ENCODE measurements at places on chromosomes 1 and 21. TPM values are rescaled to one million over a fixed set of nuclear protein-coding genes. Genes with fewer than 3 reads are reported as not detected.

Gene MYOG
- polyA plus RNA-seq = not detected

Gene CLIC6
- not detected for polyA plus RNA-seq

Gene MYOC
- polyA plus RNA-seq = not detected

Gene SYCP1
- not detected for polyA plus RNA-seq

Gene ATP1A4
- not detected for polyA plus RNA-seq

Gene CTSE
- polyA plus RNA-seq = not detected

Gene PGBD5
- not detected for polyA plus RNA-seq

Gene NID1
- not detected for polyA plus RNA-seq

Gene LEFTY1
- not detected for polyA plus RNA-seq

Gene MR1
- 35.5 TPM for polyA plus RNA-seq

Gene LEMD1
- not detected for polyA plus RNA-seq

Gene CATSPER4
- polyA plus RNA-seq = not detected

Gene CD101
- 39.2 TPM for polyA plus RNA-seq

Gene SGIP1
- polyA plus RNA-seq = not detected

Gene AK2
- 126 TPM for polyA plus RNA-seq

Gene PRRX1
- not detected for polyA plus RNA-seq

Gene FCRL3
- polyA plus RNA-seq = 2.1 TPM

Gene PLPP3
- polyA plus RNA-seq = not detected

Gene KCNE2
- 0.67 TPM for polyA plus RNA-seq

Gene NCF2
- polyA plus RNA-seq = 3.4 TPM

Gene OR6K3
- not detected for polyA plus RNA-seq

Gene FMO4
- 1.9 TPM for polyA plus RNA-seq

Gene NPHS2
- polyA plus RNA-seq = not detected
